ENCODE measurements at places on chromosomes 6 and 20.

- DNase-seq: no peak
Measured at GRCh38 chr6:40352006-40352405, 235.2 kb downstream of the LRFN2 start.

- DNase-seq: no peak
Measured at GRCh38 chr6:138722425-138723371, 50.9 kb upstream of the CCDC28A start.

DNA sequence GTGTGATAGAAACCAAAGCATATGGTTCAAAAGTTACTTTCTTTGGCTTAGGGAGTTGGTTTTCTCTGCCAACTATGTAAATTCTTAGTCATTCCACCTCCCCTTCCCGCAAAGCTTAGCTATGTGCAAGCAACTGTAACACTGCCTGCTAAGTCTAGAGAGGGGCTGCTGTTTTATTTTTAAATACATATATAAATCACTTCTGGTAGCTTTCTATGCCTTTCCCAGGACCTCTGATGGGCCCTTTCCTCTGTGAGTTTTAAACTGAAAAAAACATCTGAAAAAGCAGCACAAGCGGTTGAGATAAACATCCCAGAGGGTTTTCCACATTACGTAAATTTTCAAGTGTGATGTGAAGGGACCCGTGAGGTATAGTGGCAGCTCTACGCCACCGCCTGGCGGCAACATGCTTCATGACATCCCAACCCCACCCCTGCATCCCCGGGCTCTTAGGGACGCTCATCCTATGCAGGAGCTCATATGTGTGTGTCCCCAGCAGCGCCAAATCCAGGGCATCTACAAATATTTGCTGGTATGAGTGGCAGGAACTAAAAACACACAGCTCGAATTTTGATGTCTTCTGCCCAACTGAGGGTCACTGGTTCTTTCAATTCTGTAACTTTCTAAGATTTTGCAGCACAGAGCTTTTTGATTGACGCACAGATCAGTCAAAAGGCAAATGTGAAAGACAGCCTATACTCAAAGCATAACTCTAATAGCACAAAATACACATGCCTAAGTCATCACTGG, 12.7 kb downstream of the SAYSD1 start:
- DNase-seq: no peak

DNA sequence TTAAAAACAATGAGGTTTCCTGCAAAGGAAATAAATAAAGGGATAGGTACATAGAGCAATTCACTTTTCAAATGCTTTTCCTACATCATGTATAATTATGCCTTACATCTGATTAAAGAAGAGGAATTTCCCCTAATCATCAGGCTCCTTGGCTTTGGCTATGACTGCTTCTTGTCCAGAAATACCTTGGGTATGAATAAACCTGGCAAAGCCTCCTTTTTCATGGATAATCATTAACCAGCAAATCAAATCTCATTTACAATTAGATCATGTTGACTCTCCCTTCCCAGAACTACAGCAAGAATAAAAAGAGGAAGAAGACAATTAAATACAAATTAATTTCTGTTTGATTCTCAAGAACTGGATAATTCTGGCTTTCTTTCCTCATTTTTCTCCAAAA, 58.0 kb upstream of the CD2AP start:
- DNase-seq: no peak

DNA sequence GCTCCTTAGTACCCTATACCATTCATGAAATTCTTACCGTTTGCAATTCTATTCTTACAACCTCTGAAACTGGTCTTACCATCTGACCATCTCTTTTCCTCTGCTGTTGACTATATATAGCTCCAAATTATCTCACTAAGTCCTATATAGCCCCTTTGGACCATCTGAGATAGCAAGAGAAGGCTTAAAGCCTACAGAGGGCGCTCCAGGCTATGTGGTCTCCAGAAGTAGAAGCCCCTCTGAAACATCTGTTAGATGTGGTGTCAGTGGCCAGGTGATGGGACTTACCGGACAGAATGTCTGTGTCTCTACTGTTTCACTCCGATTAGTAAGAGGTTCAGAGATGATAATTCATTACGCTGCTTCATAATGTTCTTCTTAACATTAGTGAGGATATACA, 140.7 kb upstream of the BMP2 start:
- no peak for DNase-seq

DNA sequence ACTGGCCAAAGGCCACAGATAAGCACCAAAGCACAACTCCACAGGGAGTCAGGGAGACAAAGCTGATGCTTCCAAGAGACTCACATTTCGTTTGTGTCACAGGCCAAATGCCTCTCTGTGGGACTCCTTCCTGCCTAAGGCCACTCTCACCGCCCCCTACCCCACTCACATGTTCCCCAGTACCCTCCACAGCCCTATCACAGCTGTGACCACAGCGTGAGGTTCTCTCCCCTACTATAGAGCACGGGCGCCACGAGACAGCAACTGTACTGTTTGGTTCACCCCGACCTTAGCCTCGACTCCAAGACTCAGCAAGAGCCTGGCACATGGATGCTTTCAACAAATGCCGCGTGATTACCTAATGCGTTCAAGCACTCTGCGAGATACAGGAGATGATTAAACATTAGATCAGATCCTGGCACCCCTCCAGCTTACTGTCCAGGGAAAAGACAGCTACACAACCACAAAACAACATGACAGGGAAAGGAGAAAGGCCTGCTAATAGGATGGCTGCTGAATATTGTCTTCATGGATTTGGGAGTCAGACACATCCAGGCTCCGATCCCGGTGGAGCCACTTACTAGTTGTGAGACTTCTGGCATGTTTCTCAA, 105.5 kb downstream of the AGPAT4 start:
- no peak for DNase-seq

GRCh38 chr20:33499355-33499754, 9.5 kb downstream of the CBFA2T2 start:
- DNase-seq: no peak

DNA sequence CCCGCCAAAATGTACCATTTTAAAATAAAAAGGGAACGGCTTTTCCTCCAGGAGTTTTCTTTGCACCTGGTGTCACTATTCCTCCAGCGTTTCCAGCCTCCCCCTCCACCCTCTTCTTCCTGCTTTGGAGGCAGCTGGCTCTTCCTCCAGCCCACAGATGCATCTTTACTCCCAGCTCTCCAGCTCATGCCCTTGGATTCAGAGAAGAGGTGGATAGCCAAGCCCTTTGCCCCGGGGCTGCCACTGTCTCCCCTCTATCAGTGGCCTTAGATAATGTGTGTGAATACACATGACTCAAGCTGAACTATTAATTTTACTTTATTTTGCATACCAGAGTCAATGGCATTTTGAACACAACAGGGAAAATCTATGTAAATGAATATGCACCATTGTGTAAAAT, 15.3 kb upstream of the CDH4 start:
- no peak for DNase-seq

DNA sequence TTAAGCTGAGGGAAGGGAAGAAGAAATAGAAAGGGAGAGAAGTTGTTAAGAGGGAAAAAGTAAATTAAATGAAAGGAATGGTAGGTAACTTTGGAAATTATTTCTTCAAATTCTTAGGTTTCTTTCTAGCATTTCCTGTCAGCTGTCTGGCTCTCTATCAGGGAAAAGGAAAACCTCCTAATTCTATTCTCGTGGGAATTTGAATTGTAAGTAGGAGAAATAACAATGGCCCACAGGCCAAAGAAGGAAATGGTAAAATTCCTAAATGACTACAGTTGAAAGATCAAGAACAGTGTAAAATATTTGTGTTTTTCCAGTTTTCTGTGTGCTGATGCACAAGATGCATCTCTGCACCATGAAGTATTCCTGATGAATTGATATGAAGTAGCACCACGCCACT, 173.0 kb downstream of the IBTK start:
- DNase-seq: no peak

DNA sequence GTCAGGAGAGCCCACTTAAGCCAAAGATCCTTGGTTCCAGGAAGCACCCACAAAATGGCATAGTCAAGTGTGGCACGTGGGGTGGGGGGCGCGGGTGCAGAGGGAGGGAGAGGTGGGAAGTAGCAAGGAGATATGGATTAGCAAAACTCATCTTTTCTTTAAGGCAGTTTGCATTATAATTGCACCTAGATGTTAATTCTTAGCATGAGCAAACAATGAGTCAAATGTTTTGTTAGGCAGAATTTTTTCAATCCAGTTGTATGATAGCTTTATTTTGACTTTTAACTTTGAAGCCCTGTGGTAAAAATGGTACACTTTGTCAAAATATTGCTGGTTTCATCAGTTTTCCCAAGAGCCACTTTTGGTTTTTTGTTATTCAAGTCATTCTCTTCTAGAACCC, 15.0 kb downstream of the SCAND1 start:
- no peak for DNase-seq

DNA sequence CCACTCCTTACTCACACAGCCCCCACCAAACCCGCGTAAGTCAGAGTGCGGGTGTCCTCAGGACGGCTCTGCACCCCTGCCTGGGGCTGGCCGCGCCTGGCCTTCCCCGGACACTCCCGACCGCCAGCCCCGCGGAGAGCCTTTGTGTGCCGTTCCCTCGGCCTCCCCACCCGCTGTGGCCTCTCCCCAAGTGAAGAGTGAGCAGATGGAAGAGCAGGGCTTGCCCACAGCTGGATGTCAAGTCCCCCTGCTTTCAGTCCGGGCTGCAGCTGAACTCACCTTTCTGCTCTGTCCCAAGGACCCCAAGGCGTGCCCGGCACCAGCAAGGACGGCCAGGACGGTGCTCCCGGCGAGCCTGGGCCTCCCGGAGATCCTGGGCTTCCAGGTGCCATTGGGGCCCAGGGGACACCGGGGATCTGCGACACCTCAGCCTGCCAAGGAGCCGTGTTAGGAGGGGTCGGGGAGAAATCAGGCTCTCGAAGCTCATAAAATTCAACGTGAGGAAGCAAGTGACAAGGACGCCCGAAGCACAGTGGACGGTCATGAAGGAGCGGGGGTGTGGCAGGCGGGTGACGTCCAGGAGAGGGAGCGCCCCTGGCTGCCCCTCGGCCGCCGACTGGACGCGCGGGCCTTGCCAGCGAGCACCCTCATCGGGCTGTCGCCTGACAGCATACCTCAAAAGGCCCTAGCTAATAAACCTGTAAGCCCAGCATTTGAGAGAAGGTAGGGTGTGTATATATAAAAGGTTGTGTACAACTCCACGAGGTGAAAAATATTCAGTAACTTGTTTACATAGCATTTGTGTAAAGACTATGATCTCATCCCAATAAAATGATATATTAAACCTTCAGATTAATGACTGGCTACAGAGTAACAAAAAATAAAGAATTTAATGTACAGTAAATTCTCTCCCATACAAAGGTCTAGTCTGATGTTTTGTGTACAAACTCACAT, 21.1 kb downstream of the TCFL5 start:
- DNase-seq: no peak

DNA sequence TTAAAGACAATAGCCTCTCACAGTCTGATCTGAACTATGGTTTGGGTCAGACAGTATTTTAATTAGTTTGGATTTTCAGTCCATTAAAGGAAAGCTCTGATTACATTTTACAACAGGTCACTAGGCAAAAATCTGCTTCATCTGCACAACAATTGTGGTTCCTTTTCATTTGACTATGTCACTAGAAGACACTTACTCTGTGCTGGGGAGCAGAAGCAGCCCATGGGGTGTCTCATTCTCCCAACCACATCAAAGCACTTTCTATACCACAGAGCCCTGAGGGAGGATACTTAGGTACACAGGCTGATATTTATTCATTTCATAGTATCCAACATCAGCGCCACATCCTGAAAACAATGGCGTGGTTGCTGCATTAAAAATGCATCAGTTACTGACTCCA, 36.6 kb upstream of the HDAC2 start:
- no peak for DNase-seq
